ENCODE measurements at places on chromosomes 11 and 22.

- no peak overlapping the region for H3K27ac ChIP-seq
- DNase-seq: no peak
- no peak overlapping the region for H3K4me3 ChIP-seq
- peaks cover 11% of the 10 kb centered on the region for H3K4me1 ChIP-seq
- H3K36me3 ChIP-seq: peaks cover 46% of the 10 kb centered on the region
Observed at GRCh38 chr11:65278356-65278755, 16.6 kb downstream of the POLA2 start.

GRCh38 chr11:17386331-17387084 is 2.0 kb downstream of the KCNJ11 start:
- DNase-seq: peak; percentile 50
- H3K27me3 ChIP-seq: peaks cover 12% of the 10 kb centered on the region
- H3K36me3 ChIP-seq: no peaks in the 10 kb centered on the region
- H3K4me1 ChIP-seq: peaks cover 12% of the 10 kb centered on the region

GRCh38 chr22:30868663-30869385 is 99.8 kb downstream of the MORC2 start:
- H3K4me1 ChIP-seq: peaks cover 3% of the 10 kb centered on the region
- no peaks in the 10 kb centered on the region for H3K27me3 ChIP-seq
- no peak overlapping the region for H3K4me3 ChIP-seq
- H3K36me3 ChIP-seq: no peaks in the 10 kb centered on the region
- DNase-seq: no peak

DNA sequence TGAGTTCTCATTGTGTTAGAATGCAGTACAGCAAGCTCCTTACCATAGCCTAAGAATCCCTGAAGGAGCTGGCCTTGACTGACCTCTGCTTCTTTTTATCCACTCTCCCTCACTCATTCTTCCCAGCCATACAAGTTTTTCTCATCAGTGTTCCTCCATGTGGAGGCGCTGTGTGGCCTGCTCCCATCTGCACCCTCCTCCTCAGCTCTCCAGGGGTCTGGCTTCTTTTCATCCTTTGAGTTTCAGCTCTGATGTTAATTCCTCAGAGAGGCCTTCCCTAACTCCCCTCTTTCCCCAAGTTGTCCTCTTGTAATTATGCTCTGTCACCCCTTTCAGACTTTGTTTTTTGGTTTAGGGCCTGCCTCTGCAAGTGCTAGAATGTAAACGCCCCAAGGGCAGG is 144.8 kb downstream of the WNT7B start:
- peaks cover 8% of the 10 kb centered on the region for H3K36me3 ChIP-seq
- peaks cover 6% of the 10 kb centered on the region for H3K4me1 ChIP-seq
- DNase-seq: no peak
- H3K27ac ChIP-seq: no peak overlapping the region
- H3K27me3 ChIP-seq: no peaks in the 10 kb centered on the region

DNA sequence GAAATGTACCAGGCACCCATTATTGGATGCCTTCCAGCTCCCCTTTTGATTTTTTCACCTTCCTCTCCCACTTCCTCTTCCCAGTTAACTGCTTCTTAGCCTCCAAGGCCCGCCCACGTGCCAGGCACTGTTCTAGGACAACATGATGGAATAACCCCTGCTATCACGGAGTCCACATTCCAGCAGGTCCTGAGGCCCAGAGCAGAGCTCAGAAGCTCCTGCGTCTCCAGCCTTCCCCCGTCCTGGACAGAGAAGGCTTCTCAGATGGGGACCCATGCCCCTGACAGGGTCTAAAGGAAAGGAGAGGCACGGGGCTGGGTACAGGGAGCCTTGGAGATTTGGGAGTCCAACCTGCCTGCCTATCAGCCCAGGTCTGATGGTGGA is 29.1 kb downstream of the TRIM29 start:
- H3K27me3 ChIP-seq: peaks cover 4% of the 10 kb centered on the region
- H3K36me3 ChIP-seq: no peaks in the 10 kb centered on the region
- DNase-seq: no peak
- no peak overlapping the region for H3K27ac ChIP-seq
- no peaks in the 10 kb centered on the region for H3K4me1 ChIP-seq
- H3K4me3 ChIP-seq: no peak overlapping the region

DNA sequence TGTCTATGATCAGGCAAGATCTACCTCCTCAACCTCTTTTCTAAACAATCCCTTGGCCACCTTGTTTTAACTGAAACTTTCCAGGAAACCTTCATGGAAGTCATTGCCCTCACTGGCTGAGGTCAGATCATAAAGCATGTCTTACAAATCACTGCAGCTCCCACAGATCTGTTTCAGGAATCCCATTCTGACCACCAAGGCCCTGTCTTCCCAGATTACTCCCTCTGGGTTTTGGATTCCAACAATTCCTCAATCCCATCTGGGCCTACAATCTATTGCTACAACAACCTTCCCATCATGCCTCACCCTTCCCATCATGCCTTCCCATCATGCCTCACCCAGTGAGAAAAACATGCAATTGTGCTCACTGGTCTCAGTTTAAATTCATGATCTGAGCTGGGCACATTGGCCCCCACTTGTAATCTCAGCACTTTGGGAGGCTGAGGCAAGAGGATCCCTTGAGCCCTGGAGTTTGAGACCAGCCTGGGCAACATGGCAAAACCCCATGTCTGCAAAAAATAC is 15.9 kb downstream of the ADAMTS15 start:
- no peak overlapping the region for H3K27ac ChIP-seq
- no peaks in the 10 kb centered on the region for H3K27me3 ChIP-seq
- no peak overlapping the region for H3K4me3 ChIP-seq

DNA sequence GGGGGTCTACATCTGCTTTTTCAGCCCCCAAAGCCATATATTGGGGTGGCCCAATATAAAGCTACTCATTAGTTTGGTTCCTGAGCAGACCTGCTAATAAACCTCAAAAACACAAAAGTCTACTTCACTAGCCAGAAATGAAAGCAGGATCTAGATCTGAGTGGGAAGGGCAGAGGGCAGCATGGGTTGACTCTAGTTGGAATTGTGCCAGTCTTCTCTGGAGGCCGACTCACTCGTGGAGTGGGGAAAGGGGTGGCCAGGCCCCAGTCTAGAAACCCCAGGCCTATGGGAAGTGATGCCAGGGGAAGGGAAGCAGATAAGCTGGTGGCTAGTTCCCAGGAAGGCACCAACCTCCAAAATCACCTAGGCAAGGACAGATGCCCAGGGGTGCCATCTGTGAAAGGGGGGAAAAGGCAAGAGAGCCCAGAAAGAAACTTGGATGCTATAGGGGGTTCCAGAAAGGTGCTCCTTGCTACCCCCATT is 5.3 kb downstream of the PATZ1 start:
- no peaks in the 10 kb centered on the region for H3K27me3 ChIP-seq
- peaks cover 68% of the 10 kb centered on the region for H3K4me1 ChIP-seq
- no peak overlapping the region for H3K4me3 ChIP-seq
- peaks cover 62% of the 10 kb centered on the region for H3K36me3 ChIP-seq
